ENCODE measurements at places on chromosomes 2 and 18.

GRCh38 chr18:43542016-43542415 lies 264.7 kb upstream of the SYT4 start:
- DNase-seq = no peak

- DNase-seq = peak; percentile 39
Observed at GRCh38 chr2:100136310-100136709, 6.1 kb downstream of the AFF3 start.

DNA sequence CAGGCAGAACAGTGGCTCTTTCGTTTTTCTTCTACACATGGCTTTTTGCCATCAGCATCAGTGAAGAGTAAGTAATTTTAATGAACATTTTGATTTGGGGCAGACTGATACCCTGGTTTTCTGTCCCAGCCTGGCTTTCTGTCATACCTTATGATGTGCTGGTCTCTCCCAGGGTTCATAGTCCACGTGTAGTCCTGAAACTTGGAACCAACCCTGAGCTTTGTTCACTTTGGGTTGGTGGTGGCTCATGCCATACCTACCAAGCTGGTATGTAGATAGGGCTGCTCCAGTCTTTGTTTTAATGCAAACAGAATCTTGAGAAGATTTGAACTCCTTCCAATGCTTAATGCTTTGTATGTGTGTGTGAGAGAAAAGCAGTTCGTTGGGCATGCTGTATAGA lies 4.9 kb downstream of the COPS7B start:
- DNase-seq = no peak

DNA sequence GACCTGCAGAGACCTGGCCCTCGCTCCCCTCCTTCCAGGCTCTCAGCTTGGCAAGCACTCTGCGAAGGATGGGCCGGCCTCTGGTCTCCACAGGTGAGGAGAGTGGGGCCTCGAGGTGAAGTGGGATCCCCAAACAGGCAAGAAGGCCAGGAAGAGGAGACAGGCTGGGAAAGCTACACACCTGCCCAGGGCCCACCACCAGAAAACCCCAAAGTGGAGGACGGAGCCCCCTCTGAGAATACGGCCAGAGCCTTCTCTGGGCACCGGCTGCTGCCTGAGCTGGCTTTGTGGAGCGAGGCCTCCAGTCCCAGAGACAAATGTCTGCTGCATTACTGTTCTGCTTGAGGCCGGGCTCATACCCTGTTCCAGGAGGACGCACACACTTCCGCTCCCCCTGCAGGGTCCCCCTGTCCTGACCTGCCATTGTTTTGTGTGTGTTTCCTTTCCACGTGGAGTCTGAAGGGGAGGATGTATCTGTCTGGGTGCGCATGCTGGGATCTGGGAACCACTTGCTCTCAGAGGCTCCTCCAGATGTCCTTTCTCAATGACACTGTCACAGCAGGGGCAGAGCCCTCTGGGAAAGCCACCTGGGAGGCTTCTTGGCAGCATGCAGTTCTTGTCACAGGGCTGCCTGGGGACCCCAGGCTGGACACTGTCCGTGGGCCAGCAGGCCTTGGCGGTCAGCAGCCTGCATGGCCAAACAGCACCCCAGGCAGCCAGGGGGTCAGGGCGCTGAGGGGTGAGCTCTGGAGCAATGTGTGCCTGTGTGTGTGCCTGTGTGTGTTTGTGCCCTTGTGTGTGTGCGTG lies 20.8 kb downstream of the KCNF1 start:
- no peak for DNase-seq

- DNase-seq = peak; percentile 90
Observed at GRCh38 chr2:225270861-225271260, 128.6 kb upstream of the NYAP2 start.

GRCh38 chr2:135843671-135844070 lies 6.7 kb upstream of the LCT start:
- no peak for DNase-seq

- DNase-seq = peak; percentile 50
Observed at GRCh38 chr18:57727952-57728807, 74.9 kb downstream of the ATP8B1 start.

DNA sequence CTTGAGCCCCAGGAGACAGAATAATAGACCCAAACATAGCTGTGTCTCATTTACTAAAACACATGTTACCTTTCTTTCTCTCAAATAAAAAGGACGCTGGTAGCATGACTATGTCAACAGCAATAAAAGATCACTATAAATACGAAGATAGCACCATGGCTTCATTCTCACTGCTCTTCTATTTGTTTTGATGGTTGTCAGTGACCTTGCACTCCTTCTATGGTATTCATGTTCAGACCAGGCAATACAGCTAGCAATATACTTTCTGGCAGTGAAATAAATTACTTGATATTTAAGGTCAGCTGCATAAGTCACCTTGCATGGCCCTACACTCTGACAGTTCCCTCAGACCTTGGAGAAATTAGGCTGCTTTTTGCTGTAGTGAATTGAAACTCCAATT lies 263.2 kb upstream of the CDH7 start:
- DNase-seq = no peak

- peak; percentile 73 for DNase-seq
Observed at GRCh38 chr18:46042571-46043123, 29.4 kb downstream of the PSTPIP2 start.

GRCh38 chr18:66046032-66046602 lies 295.3 kb downstream of the CDH7 start:
- no peak for DNase-seq

DNA sequence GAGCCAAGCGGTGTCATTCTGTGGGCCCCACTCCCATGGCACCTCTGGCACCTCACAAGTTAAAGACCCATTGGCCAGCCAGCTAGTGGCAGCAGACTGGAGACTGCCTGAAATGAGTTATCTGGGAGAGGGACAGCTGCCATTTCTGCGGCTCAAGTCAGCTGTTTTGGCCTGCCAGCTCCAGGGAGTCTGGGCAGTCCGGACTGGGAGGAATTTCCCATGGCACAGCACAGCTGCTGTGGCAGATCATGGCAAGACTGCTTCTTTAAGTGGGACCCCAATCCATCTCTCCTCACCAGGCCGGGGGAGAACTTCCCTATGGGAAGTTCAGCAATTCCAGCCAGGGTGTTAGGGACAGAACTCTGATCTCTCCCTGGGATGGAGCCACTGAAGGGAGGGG lies 2187.6 kb upstream of the CELF4 start:
- DNase-seq = no peak

GRCh38 chr2:119240311-119241204 lies 16.9 kb downstream of the STEAP3 start:
- no peak for DNase-seq

DNA sequence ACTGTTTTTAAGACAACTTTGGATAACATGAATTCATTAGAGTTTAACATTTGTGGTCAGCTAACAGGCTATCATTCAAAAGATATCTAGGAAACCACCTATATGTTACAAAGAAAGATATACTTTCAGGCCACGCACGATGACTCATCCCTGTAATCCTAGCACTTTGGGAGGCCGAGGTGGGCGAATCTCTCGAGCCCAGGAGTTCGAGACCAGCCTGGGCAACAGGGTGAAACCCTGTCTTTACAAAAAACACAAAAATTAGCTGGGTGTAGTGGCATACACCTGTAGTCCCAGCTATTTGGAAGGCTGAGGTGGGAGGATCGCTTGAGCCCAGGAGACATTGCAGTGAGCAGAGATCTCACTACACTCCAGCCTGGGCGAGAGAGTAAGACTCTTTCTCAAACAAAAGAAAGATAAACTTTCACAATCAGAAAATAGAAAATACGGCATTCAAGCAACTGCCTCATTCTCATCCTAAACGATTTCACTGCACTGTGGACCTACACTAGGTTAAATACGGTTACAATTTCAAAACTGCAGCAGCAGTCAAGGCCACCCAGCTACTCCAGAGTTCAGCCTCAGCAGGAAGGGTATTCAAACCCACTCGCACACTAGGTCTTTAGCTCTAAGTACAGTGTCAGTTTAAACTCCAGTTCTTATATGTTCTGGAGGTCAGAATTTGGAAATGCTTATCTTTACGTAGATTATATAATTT lies 250.0 kb upstream of the SLC39A10 start:
- DNase-seq = no peak

DNA sequence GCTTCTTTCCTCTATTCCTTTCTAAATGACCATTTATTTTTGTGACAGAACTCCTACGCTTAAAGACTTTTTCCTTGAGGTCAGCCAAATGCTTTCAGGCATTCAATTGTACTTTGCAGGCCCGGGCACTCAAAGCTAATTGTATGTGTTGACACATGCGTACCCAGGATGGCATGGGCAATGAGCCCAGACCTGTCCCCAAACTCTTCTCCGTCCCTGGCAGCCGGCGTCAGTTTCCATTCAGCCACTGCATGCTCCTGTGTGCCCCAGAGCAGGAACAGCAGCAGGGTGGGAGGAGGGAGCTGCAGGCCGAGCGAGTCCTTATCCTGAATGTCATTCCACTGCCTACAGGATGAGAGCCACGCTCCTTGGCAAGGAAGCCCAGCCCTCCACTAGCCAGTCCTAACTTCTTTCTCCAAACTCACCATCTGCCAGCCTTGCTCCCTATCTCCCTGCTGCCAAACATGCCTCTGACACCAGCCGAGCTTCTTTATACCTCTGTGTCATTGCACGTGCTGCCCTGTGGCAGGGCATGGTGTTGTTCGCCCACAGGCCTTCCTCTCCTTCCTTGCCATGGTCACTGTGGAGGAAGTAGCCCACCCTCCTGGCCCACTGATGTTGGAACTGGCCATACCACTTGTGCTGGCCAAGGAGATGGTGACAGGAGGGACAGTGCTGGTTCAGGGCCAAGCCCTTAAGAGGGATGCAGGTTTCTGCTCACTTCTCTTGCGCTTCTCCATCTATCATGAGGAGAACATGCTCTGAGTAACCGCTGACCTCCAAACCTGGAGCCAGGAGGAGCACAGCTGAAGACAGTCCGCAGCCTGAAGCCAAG lies 116.9 kb upstream of the FHL2 start:
- DNase-seq = no peak

DNA sequence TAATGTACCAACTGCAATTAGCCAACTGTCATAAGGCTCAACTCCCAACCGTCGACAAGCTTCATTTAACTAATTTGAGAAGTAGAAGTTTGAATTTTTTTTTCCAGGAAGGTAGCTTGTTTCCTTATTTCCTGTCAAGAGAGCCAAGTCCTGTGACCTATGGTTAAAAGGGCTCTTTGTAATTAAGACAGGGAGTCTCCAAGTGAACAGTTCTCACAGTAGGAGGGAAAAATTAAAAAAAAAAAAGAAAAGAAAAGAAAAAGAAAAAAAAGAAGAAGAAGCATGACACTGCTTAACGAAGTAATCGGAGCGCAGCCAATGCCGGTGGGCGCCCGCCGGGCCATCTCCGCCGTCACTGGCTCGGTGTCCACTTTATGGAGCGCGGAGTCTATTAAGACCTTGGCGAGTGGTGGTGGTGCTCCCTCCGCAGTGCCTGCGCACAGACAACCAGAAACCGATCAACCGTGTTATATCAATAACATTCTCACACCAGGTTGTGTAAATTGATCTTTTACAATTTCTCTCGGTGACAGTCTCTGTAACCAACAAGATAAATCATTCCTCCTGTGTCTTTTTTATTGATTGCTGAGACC lies 197.2 kb upstream of the POU3F3 start:
- DNase-seq = no peak

DNA sequence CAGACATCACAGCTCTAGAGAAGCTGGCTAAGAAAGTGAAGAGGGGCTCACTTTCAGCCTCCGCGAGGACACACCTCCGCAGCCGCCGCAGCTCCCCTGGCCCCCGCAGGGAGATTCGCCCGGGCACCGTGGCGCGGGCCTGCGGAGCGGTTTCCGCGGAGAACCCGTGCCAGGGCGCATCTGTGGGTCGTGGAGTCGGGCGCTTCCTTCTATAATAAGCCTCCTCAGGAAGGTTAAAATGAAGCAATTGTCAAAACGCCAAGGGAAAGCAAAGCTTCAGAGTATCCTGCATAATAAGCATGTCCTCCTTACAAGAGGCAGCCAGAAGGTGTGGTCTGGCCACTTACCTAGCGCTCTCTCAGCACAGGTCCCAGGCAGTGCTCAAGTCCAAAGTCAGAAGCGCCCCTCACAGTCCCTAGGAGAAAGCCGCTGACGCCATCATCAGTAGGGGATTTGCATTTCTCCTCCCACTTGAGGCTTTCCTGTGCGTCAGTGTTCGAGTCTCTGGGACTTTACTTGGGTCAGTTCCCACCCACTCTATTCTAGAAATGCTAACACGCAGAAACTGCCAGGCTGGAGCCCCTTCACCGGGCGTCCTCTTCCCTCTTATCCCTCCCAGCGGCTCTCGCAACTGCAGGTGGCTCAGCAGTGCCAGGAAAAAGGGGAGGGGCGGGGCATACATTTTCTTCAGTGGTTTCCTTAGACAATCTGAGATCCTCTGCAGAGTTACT lies at the start of gene STAT4:
TSS of gene STAT4 (minus strand) at position 395 of the 731 bp plus-strand sequence. CDS start 2,791 bp downstream, outside the sequence.
- DNase-seq = peak; percentile 97

- DNase-seq = no peak
Observed at GRCh38 chr2:118609138-118609537, 238.3 kb downstream of the EN1 start.

DNA sequence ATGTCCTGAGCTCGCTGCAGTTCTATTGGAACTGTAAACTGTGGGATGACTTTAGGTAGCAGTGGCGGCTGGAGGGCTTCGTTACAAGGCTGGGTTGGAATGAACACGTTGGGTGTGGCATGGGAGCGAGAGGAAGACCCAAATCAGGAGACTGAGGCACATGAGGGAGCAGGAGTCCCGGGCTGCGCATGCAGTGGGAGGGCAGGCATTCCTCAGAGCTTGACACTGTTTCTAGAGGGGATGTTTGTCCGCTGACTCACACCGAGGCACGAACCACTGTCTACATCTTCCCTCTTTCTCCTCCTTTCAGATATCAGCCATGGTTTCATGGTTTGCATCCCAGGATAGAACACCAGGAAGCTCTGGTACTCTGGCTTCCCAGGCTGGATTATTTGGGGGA lies 40.6 kb upstream of the LAMA1 start:
- no peak for DNase-seq

GRCh38 chr2:40540026-40540425 lies 88.1 kb upstream of the SLC8A1 start:
- DNase-seq = no peak

DNA sequence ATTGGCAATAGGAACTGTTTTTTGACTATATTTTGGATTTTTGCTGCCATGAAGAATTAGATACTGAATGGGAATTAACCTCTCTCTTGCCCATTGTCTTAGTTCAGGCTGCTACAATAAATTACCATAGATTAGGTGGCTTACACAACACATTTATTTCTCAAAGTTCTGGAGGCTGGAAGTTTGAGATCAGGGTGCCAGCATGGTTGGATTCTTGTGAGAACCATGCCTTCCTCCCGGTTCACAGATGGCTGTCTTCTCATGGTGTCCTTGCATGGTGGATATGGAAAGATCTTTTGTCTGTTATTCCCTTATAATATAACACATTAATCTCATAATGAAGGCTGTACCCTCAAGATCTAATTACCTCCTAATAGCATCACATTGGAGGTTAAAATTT lies 836.4 kb downstream of the SLC4A3 start:
- no peak for DNase-seq

DNA sequence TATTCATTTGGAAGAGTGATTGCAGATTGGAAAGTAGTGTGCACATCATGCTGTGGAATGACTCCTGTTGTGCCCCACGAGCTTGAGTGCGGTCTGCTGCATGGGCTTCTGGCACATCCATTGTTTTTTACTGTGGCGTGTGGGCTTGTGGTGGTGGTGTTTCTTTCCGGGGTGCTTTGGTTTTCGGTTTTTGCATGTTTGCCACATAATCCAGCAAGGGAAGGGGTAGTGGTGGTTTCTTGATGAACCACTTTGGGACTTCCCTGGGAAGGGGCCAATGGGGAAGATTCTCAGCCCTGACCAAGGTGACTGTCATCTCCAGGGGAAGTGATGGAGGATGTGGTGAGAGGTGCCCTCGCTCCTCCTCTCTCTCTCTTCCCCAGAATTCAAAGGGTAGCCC lies 57.0 kb downstream of the COA5 start:
- DNase-seq = no peak

GRCh38 chr18:79681484-79682387 lies 2.1 kb downstream of the CTDP1 start:
- peak; percentile 66 for DNase-seq

- no peak for DNase-seq
Observed at GRCh38 chr2:176584333-176584732, 315.1 kb downstream of the MTX2 start.
